ENCODE measurements at places on chromosomes 7 and 10.

DNA sequence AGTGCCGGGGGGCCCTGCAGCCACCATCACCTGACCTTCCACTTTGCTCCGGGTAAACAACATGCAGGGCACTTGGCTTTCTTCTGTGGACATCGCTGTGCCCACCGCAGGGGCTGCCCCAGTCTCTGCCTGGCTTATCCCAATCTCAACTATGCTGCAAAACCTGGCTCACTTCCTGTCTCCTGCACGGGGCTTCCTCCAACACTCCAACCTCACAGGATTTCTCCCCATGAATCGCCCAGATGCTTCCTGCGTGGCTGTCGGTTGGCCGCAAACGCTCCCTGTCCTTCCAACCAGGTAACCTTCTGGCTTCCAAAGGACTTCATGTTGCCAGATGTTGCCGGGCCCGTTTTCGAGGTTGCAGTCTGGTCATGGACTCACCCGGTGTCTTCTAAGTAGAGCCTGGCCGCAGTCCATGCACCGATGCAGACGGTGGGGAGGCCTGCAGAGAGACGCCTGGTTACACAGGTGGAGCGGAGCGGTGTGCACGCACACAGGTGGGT is 109.0 kb downstream of the VIPR2 start:
- ATAC-seq, result no peak

GRCh38 chr7:143068446-143068845 is 16.3 kb downstream of the OR6V1 start:
- no peak for ATAC-seq

DNA sequence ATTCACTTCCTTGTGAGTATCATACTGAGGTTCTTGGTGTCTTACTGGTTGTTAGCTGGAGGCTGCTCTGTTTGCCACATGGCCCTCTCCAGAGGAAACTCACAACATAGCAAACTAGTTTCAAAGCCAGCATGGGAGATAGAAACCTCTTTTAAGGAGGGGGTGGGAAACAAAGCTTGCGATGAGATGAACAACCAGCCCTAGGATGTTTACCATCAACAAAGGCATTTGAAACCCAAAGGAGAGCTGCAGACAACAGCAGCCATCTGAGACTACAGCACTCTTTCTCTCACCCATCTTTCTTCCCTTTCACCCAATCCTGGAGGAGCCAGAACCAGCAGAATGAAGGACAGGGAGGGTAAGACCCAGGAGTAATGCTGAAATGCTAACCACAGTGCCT is 182.1 kb downstream of the NEBL start:
- no peak for ATAC-seq

DNA sequence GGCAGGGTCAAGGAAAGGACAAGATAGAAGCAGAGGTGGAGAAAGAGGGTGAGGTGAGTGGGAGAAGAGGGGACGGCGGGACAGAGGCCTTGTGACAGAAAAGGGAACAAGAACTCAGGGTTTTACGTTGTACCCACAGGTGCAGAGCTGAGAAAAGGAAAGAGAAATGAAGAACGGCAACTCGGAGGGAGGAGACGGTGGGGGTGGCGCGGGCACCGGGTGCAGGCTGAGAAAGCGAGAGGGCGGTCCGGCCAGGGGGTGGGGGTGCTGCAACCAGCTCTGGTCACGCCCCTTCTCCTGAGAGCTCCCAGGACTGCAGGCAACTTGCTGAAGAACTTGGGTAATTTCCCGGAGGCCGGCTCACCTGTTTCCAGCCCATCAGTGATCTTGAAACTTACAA is 65.3 kb downstream of the CARD11 start:
- ATAC-seq, result no peak

- peak; percentile 63 for ATAC-seq
These were observed 89.0 kb downstream of the AMPH start for GRCh38 chr7:38542156-38542555.

DNA sequence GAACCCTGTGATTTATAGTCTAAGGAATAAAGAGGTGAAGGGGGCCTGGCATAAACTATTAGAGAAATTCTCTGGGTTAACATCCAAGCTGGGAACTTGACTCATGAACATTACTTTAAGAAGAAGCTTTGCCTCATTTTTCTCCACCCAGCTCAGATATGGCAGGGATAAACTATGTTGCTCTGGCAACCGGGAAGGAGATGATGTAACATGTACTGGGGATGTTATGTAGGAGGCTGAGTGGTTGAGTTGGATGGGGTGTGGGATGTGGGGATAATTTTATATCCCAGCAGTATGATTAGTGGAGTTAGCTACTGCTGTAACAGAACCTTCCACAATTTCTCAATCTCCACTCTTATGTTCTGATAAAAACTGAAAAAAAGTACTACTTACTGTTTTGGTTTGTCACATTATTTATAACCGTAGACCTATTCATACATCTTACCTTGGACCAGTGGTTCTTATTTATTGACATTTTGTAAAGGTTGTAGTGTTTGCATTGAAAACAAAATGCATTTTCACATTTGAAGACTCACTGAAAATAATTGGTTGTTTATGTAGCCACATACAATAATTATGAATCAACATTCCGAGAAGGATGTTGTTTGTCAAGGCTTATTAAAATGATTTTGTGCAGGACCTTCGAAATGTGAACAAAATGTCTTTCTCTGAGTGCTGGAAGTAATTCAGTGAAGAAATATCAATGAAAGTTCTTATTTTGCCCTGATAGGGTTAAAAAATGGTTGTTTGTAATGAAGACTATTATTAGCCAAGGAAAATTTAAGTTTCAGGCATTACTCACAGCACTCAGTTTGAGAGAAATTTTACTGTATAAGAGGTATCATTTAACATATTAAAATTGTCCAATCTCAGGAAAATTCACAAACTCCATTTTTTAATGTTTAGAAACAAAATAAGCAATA is 1.3 kb downstream of the OR2F2 start:
- ATAC-seq, result no peak

GRCh38 chr7:8291397-8292141 is 29.6 kb upstream of the ICA1 start:
- ATAC-seq, result no peak

GRCh38 chr10:14022052-14022451 is 308.7 kb downstream of the FRMD4A start:
- no peak for ATAC-seq

DNA sequence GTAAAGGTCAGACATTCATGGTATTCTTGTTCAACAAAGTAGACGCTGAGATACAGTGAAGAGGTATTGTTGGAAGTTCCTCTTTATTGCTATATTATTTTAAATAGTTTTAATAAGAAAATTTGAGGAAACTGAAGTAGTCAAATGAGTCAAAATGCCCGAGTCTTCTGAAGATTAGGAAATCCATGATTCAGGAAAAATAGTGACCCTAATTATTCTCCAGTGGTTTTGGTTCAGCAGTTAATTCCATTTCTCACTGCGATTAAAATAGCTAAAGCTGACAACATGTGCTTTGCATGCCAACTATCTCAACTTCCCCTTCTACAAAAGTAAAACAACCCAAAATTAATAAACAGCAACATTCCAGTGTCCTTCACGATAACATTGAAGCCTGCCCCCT is 32.7 kb upstream of the PFKP start:
- ATAC-seq, result no peak

- ATAC-seq, result no peak
These were observed 362.7 kb upstream of the SHH start for GRCh38 chr7:156175003-156175402.

DNA sequence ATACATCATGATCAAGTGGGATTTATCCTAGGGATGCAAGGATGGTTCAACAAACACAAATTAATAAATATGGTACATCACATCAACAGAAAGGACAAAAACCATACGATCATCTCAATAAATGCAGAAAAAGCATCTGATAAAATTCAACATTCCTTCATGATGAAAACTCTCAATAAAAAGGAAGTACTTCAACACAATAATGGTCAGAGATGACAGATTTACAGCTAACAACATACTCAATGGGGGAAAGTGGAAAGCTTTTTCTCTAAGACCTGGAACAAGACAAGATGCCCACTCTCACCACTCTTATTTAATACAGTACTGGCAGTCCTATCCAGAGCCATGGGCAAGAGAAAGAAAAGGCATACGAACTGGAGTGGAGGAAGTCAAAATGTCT is 39.9 kb upstream of the PRR15 start:
- ATAC-seq, result no peak

DNA sequence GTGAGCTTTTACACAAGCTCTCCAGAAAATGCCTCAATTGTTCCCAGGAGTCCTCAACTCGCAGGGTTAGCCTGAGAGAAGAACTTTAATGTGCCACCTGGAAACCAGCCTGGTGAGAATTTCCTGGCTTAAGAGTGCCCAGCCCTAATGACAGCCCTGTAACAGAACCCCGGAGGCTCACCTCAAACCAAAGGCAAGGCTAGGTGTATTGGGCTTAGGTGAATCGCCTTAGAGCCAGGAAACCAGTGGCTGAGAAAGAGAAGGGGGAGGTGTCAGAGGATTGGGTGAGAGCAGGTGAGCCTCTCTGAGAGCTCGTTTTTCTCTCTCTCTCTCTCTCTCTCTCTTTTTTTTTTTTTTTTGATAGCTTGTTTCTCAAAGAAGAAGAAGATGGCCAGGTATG is 7.3 kb downstream of the OCM2 start:
- ATAC-seq, result no peak

- ATAC-seq, result peak; percentile 94
These were observed at the start of gene AKR1E2 for GRCh38 chr10:4825868-4826791. Gene AKR1E2 (plus strand): TSS chr10:4826207. CDS start chr10:4826325, 118 bp downstream.

DNA sequence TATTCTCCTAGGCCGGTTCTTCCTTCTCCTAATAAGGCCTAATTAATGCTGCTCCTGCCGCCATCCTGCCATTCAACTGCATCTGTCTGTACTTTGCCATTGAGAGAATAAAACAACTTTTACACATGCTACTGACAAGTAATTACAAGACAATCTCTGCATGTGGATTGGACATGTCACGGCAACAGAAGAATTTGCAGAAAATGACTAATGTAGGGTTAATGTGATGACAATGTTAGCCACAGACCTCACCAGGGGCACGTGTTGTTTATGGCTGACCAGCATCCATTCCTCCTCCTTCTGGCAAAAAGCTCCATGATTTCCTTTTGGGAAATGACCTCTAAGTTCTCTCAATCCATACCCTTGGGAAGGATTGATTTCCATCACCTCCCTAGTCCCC is 58.0 kb downstream of the NEBL start:
- ATAC-seq, result no peak

- no peak for ATAC-seq
These were observed 11.1 kb upstream of the INA start for GRCh38 chr10:103265717-103266329.

- ATAC-seq, result no peak
These were observed 66.9 kb downstream of the GALNT17 start for GRCh38 chr7:71198887-71199286.

- no peak for ATAC-seq
These were observed 91.1 kb downstream of the GPR37 start for GRCh38 chr7:124674451-124674850.

GRCh38 chr7:23696916-23697441 is 13.0 kb upstream of the STK31 start:
- no peak for ATAC-seq

GRCh38 chr10:131816941-131817700 is 83.7 kb upstream of the PPP2R2D start:
- no peak for ATAC-seq

DNA sequence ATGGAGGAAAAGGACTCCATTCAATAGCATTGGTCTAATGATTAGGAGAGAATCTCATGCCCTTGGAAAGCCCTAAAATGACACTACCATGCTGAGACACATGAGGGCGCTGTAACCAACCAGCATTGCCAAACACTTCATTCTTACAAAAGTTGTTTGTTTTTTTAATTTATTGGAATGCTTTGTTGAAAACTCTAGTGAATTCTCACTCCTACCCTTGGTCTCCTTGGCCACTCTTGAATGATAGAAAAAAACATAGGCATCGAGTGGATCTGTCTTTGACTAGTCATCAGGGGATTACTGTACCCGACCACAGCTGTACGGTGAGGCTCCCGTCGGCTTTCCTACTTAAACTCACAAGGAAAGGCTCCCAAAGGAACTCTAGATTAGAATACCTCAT is 29.3 kb upstream of the ADD3 start:
- peak; percentile 26 for ATAC-seq

- no peak for ATAC-seq
These were observed 3.2 kb upstream of the JCAD start for GRCh38 chr10:30062582-30062981.

GRCh38 chr10:124106241-124106879 is 13.0 kb upstream of the CHST15 start:
- ATAC-seq, result peak; percentile 88

DNA sequence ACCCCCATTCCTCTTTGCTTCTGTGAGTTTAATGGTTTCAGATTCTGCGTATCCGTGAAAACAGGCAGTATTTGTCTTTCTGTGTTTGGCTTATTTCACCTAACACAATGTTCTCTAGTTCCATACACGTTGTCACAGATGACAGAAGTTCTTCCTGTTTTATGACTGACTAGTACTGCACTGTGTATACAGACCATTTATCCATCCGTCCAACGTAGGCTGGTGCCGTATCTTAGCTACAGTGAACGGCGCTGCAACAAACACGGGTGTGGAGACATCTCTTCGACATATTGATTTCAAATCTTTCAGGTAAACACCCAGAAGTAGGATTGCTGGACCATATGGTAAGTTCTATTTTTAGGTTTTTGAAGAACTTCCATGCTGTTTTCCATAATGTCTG is 181.7 kb downstream of the PARD3 start:
- ATAC-seq, result no peak

DNA sequence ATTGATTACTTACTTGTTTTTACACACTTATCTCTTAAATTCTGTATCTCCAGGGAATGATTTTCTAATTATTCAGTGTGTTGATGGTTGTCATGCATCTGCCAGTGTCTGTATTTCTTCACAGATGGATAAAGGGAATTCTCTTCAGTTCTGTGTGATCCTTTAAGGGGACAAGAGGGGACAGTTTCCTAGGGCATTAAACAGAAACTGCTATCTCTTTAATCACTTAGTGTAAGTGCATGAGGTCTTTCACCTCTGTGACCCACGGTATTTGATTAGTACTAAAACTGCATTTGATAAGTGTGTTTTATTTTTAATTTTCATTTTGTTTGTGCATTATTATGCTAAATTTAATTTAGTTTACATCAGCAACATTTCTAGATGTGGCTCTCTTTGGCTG is 26.6 kb upstream of the SEMA3D start:
- ATAC-seq, result no peak

DNA sequence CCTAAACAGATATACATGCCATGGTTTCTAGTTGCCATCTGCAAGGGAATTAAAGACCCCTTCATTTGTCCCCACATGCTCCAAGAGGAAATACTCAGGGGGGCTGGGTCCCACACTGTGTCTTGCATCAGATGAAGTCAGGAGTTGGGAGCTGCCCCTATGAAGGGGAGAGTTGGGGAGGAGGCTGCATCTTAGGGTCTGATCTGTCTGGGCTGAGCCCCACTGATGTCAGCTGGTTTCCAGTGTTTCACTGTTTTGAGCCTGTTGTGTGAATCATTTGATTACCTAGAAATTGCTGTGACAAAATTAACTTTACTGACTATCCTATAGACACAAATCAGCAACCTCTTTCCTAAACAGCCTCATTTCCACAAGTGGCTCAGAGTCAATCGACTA is 4.9 kb upstream of the ADCY1 start:
- ATAC-seq, result no peak
